Activated CD8-positive, alpha-beta memory T cell treated with anti-CD3 and anti-CD28 coated beads, Interleukin-2, amount 50 U/mL, for 4 hours (primary cell): ENCODE measurements at places on chromosomes 3 and 15.

GRCh38 chr3:186452517-186452916, 90.5 kb upstream of the DGKG start:
- no peak for DNase-seq

GRCh38 chr3:28935146-28935545, 345.7 kb upstream of the RBMS3 start:
- DNase-seq = no peak

- no peak for DNase-seq
These were observed 5.1 kb downstream of the FAM107A start for GRCh38 chr3:58572013-58572633.

GRCh38 chr3:106587551-106587950, 718.7 kb upstream of the CBLB start:
- no peak for DNase-seq

DNA sequence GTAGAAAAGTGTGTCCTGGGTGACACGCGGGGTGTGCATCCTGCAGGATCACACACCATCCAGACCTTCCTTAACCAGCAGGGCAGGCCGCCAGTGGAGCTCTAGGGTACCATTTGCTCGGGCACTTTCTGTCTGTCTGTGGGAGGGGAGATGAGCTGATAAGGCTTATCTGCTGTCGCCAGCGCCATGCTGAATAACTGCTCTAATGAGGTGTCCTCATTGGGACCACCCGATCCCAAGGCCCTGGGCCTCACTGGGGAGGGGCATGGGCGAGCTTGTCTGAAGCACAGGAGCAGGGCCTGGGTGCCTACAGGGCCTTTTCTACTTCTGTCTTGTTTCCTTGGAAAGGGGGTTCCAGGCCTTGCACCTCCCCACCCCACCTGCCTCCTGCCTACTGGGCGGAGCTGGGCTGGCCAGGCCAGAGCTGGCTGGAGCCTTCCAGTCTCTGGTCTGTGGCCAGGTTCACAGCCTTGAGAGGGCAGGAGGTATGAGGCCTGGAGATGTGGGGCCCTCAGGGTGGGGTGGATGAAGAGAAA, 2.5 kb upstream of the GATA2 start:
- DNase-seq = no peak

DNA sequence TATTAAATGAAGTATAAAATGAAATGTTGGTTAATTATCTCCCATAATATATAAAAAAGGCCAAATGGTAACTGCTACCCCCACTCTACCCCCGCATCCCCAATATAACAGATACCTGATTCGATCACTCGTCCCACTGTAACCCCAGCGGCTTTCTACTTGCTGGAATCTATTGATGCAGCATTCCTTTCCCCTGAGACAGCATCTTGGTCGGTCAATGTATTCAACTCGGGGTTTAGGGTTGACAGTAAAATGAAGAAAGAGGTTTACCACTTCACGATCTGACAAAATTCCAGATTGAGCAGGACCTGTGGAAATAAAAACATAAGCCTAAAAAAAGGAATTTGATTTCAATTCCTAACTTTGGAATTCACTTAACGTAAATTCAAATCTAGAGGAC, 18.6 kb upstream of the C15orf40 start:
- DNase-seq = no peak

DNA sequence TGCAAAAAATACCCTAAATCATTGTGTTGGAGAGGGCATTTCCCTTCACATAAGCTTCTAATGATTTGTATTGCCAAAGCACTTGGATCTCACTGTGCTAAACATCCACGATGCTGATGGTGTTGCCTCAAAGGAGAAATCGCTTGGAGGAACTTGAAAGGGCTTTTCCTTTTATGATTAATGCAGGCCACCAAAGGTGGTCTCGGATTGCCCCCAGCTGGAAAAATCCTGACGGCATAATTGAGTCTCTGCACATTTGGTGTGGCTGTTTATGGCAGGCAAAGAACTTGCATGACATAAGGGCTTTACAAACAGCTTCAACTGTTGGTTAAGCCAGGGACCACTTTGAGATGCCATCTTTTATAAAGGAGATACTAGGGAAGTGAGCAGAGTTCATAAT, 664.0 kb upstream of the ADAMTS9 start:
- no peak for DNase-seq

GRCh38 chr3:126466886-126467610, 8.6 kb downstream of the ZXDC start:
- no peak for DNase-seq

DNA sequence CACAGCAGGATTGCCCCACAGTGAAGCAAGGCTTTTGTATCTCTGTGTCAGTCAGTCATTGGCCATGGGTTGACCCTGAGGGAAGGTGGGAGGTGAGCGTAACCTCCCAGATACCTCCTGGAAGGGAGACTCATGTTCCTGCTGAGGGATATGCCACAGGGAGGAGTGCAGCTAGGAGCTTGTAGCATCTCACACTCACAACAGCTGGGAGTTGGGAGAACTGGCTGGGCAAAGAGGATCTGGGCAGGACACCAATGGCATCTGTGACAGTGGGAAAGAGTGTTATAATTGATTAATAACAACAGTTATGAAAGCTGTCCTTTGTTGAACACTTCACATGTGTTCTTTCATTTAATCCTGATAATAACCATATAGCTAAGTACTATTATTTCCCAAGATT, 171.0 kb downstream of the TLE3 start:
- no peak for DNase-seq

DNA sequence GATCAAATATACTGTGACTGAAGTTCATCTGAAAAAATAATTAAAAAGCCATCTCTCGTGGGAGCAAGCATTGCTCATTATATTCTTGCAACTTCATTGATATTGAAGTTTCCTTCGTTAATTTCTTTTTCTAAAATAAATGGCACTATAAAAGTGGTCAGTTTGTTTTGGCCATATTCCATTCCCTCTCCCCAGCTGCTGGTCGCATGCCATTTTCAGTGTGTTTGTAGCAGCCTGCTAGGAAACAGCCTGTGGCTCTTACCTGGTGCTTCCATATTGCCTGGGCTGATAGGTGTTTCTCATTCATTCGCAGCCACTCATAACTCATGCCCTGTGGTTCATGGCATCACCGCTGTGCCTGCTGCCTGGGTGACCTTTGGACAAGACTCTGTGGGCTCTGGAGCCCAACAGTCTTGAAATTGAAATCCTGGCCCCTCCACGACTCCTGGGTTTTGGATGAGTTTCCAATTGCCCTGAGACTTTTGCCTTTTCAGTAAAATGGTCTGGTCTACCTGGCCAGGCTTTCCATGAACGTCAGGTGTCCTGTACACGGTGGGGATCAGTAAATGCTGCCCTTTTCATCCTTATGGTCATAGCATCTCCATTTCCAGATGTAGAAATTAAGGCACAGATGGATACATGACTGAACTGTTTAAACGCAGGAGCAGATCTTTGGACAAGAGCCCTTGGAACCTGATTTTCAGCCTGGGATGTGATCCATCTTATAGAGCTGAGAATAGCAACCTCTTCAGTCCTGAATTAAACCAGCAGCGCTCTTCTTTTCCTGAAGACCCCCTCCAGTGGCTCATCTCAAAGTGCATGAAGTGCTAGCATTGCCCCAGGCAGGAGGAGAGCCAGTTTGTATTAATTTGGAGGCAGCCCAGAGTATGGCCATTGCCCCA, 69.4 kb downstream of the SLCO3A1 start:
- no peak for DNase-seq

- no peak for DNase-seq
These were observed 49.3 kb downstream of the RAB7A start for GRCh38 chr3:128775241-128775640.

DNA sequence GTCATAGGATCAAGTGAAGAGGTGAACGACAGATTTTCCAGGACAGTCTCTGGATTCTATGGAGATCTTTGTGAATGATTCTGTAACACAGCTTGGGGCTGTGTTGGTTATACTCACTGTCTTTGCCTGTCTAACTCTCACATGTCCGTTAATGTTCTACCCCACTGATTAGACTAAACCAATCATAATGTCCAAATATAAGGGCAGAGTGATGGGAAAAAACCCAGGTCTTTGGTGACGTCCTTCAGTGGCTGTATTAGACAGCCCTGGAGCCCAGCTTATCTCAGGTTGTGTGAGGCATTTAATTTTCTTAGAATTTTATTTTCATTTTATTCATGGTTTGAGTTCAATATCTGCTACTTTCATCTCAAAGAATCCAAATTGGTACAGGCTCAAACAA, 59.3 kb upstream of the TRA2B start:
- no peak for DNase-seq

GRCh38 chr3:123883701-123884202, 380 bp downstream of the MYLK start:
- no peak for DNase-seq

GRCh38 chr3:30864836-30865235, 29.6 kb downstream of the GADL1 start:
- no peak for DNase-seq

- no peak for DNase-seq
These were observed 37.7 kb upstream of the GNB5 start for GRCh38 chr15:52228921-52229320.

GRCh38 chr3:160643994-160644393, 33.0 kb upstream of the ARL14 start:
- no peak for DNase-seq

DNA sequence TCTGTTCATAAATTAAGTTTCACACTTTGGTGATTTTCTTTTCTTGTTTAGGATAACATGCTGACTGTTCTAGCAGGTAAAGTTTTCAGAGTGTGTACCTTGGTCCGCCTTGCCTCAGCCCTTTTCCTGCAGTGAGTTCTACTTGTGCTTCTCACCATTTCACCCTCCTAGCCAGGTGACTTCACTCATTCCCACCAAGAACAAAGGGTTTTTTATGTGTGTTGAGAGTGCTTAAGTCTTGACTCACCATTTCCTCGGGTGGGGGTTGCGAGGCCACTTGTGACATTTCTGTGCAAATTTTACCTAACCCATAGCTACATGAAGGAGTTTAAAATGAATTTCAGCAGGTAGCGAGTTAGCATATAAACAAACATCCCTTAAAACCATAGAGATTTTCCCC, 81.4 kb downstream of the C3orf38 start:
- DNase-seq = no peak

- DNase-seq = no peak
These were observed 32.5 kb upstream of the CHRNB4 start for GRCh38 chr15:78673476-78673875.

- no peak for DNase-seq
These were observed 22.3 kb upstream of the P2RY13 start for GRCh38 chr3:151351648-151352047.

DNA sequence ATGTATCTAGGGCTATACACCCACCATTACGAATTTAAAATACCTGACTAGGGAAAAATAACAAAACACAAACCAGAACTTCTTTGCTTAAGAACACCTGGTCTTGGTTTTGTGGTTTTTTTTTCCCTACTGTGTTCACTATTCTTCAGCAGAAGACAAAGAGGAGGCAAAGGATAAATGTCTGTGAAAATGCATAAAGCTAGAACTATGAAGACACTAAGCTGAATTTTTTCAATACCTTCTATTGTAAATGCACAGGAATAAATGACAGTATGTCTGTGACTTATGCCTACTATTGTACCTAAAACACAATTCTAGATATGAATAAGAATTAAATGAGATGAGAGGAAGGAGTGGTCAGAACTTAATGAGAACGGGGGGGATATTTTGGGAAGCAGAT, 86.9 kb downstream of the TBL1XR1 start:
- DNase-seq = no peak

DNA sequence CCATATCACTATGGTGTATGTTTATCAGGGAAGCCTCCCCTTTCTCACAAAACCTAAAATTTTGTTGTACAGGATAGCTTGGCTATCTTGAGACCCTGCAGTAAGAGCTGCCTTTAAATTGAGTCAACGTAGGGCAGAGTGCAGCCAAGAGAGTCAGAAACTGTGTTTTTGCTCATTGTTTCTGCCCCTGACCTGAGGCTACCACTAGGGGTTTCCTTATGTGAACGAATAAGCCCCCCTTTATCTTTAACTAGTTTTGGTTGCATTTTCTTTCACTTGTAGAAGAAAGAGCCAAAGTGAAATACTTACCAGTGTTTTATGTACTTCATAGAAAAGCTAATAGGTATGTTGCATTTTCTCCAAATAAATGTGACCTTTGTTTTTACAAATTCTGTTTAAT, 149.9 kb upstream of the TMC3 start:
- DNase-seq = no peak

- DNase-seq = peak; percentile 75
These were observed 575 bp downstream of the TRPM7 start for GRCh38 chr15:50685976-50686468.

- DNase-seq = no peak
These were observed 198.7 kb downstream of the AKAP13 start for GRCh38 chr15:85578941-85579701.

DNA sequence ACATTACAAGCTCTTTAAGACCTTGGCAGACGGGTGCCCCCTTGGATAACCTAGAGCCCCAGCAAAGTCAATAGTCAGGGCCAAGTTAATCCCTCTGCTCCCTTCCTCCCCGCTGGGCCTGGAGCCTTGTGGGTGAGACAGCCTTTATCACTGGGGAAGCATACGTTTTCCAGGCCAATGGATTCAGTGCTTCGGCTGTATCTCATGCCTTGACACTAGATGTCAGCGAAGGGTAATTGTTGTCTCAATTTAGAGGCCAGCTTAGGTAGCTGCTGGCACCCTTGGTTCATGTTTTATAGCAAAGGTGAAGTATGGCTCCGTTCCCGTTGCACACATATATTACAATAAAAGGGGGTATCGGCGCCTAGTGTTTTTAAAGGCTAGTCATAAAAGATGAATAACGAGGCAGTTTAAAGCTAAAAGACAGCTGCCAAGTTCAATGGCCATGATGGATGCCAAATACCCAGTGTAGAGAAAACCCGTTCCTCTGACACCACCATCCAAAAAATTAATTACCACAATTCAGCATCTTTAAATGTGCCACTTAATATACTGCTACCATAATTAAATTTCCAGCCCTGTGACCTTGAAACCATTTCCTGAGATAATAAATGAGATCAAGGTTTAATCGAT, 52.3 kb upstream of the BNIP2 start:
- no peak for DNase-seq

DNA sequence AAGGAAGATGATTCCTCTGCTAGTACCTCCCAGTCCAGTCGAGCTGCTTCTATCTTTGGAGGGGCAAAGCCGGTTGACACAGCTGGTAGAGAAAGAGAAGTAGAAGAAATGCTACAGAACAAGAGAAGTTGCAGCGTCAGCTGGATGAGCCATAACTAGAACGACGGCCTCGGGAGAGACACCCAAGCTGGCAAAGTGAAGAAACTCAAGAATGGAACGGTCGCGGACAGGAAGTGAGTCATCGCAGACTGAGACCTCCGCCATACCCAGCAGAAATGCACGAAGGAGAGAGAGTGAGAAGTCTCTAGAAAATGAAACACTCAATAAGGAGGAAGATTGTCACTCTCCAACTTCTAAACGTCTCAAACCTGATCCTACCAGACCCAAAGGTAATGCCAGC, 19.0 kb upstream of the PARP14 start:
- no peak for DNase-seq

DNA sequence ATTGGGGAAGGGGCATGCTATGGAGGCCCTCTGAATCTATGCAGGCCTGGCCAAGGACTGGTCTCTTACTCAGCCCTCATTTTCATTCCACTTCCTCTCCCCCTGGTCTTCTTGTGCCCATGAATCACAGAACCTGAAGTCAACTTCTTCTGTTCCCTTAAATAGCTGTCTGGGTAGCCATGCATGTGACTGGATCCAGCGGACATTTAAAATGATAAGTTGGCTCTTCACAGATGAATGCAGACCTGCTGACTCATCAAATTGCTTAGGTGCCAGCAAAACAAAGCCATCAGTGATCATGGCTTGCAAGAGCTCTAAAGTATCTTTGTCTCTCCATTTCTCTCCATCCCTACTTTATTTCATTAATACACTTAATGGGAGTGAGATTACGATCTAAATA, 90.1 kb upstream of the CADPS start:
- no peak for DNase-seq

- DNase-seq = no peak
These were observed 112.3 kb upstream of the NR2E3 start for GRCh38 chr15:71698030-71698429.
